Fibroblast of skin of left quadriceps (primary cell): ENCODE measurements at places on chromosomes 11 and 22.

- peak; percentile 4 for DNase-seq
Observed at GRCh38 chr11:133927690-133928627, 28.8 kb downstream of the IGSF9B start.

DNA sequence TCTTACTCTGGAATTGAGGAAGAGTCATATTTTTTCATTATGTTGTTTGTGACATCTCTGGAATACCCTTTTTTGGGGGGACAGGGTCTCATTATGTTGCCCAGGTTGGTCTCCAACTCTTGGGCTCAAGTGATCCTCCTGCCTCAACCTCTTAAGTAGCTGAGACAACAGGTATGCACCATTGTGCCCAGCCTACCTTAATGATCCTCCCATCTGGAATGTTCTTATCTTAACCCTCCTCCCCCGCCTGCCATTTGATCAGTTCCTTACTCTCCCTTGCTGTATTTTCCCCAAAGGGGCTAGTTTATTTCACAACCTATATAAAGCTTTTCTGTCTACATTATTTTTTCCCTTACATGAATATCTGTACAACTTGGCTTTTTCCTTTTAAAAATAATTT is 594.7 kb downstream of the METTL15 start:
- DNase-seq = no peak

- no peak for DNase-seq
Observed at GRCh38 chr11:124517314-124517713, 26.1 kb downstream of the OR8B12 start.

DNA sequence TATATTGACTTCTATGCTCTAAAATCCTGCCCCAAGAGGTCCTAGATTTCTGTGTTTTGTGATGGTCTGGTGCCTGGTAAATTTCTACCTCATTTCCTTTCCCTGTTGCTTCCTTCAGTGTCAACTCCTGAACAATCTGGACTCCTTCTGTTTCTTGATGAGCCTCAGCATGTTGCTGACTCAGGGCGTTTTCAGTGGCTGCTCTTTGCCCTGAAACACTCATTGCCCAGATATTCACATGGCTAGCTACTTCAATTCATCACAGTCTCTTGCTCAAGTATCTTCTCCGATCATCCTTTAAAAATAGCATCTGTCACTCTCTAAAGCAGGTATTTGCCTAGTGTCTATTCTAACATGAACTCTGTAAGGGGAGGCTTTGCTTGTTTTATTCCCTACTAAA is 526.3 kb upstream of the RAG2 start:
- no peak for DNase-seq

DNA sequence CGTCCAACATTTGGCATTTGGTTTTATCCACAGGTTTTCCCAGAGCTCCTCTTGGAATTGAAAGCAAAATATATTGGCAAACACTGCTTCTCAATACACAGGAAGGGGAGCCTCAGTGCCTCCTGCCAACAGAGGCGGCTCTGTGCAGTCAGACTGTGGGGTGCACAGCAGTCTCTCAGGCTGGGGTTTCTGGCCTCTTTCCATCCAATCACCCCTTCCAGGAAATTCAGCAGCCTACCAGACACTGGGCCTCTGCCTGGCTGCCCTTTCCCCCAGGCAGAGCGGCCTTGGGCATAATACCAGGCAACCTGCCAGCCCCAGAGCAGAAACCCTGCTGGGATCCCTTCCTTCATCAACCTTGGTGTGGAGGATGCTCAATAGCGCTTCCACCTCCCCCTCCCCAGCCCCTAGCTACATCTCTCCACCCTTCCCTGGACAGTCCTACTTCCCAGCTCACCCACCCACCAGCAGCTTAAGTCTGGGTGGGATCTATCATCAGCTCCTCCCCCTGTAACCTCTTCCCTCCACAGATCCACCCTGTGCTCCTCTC is 17.8 kb upstream of the RAPSN start:
- no peak for DNase-seq

GRCh38 chr11:37449146-37449545 is 851.1 kb upstream of the RAG2 start:
- peak; percentile 34 for DNase-seq

GRCh38 chr22:32336121-32336603 is 21.5 kb upstream of the RFPL3 start:
- DNase-seq = no peak

DNA sequence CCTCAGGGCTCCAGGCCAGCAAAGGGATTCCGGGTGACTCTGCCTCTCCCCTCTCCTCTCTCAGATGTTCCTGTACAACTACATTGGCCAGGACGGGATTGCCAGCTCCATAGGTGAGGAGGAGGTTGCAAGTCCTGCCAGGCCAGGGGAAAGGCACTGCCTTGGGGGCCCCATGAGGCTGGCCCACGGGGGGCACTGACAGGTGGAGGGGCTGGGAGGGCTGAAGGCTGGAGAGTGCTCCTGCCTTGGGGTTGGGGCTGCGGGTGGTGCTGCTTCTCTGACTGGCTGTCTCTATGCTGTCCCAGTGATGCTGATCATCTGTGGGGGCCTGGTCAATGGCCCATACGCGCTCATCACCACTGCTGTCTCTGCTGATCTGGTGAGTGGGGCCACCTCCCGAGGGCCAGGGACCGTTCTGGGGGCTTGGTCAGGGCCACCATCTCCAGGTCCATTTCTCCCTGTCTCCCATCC is 21.7 kb downstream of the SLC37A2 start:
- DNase-seq = no peak

- DNase-seq = peak; percentile 40
Observed at GRCh38 chr22:44729391-44730021, 22.9 kb upstream of the ARHGAP8 start.

DNA sequence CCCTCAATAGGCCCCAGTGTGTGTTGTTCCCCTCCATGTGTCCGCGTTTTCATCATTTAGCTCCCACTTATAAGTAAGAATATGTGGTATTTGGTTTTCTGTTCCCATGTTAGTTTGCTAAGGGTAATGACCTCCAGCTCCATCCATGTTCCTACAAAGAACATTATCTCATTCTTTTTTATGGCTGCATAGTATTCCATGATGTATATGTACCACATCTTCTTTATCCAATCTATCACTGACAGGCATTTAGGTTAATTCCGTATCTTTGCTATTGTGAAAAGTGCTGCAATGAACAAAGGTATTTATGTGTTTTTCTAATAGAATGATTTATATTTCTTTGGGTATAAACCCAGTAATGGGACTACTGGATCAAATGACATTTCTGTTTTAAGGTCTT is 42.1 kb downstream of the SLC36A4 start:
- no peak for DNase-seq

GRCh38 chr11:79040348-79040747 is 400.5 kb downstream of the TENM4 start:
- no peak for DNase-seq
